ENCODE measurements at places on chromosomes 3 and 15. TPM values are rescaled to one million over a fixed set of nuclear protein-coding genes. Genes with fewer than 3 reads are reported as not detected.

The KCNH8 gene
- total RNA-seq: not detected

The A4GNT gene
- not detected for total RNA-seq

The TM6SF1 gene
- total RNA-seq: 0.55 TPM

The ONECUT1 gene
- total RNA-seq: not detected

The GOLGA6L7 gene
- total RNA-seq: not detected

The CLDN16 gene
- total RNA-seq: not detected

The RPP25 gene
- total RNA-seq: 6.1 TPM

The TMEM108 gene
- not detected for total RNA-seq

GRCh38 chr15:77692614-77693013 is 59.9 kb upstream of the LINGO1 start:
- no peak overlapping the region for H3K27ac ChIP-seq
- no peaks in the 10 kb centered on the region for H3K36me3 ChIP-seq
- H3K4me3 ChIP-seq: no peak overlapping the region

GRCh38 chr3:109643590-109643989 is 306.2 kb upstream of the DPPA4 start:
- no peaks in the 10 kb centered on the region for H3K27me3 ChIP-seq
- H3K27ac ChIP-seq: no peak overlapping the region
- H3K4me3 ChIP-seq: no peak overlapping the region
- no peak for DNase-seq
- H3K36me3 ChIP-seq: no peaks in the 10 kb centered on the region
- no peaks in the 10 kb centered on the region for H3K4me1 ChIP-seq

DNA sequence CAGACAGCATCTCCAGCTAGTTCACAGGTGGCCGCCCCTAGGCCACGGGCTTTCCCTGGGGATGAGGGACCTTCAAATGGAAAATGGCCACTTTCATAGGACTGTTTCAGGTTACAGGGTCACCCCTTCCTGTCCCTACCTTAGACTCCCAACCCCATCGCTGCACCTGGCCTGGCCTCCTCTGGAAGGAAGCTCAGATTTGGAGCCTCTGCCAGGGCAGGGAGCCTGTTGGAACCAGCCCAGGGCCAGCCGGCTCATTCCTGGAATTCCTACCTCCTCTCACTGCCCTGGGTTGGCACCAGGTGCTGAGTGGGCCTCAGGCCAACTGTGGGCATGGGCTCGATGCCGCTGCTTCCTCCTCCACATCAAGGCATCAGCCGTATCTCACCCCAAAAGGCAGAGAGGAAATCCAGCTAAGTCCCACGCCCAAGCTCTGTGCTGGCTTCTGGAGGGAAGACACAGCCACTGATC is 42.2 kb downstream of the KLHL25 start:
- H3K27ac ChIP-seq: no peak overlapping the region
- no peak overlapping the region for H3K4me3 ChIP-seq

- H3K27me3 ChIP-seq: no peaks in the 10 kb centered on the region
- H3K4me1 ChIP-seq: no peaks in the 10 kb centered on the region
- peak overlapping the region; percentile 28 for H3K27ac ChIP-seq
- no peak overlapping the region for H3K4me3 ChIP-seq
- H3K36me3 ChIP-seq: no peaks in the 10 kb centered on the region
Measured at GRCh38 chr3:196139281-196139680, 57.4 kb upstream of the TFRC start.

GRCh38 chr3:157429708-157430107 is 6.9 kb upstream of the PTX3 start:
- no peak overlapping the region for H3K27ac ChIP-seq
- H3K36me3 ChIP-seq: no peaks in the 10 kb centered on the region
- no peak for DNase-seq
- H3K4me1 ChIP-seq: no peaks in the 10 kb centered on the region
- no peaks in the 10 kb centered on the region for H3K27me3 ChIP-seq

DNA sequence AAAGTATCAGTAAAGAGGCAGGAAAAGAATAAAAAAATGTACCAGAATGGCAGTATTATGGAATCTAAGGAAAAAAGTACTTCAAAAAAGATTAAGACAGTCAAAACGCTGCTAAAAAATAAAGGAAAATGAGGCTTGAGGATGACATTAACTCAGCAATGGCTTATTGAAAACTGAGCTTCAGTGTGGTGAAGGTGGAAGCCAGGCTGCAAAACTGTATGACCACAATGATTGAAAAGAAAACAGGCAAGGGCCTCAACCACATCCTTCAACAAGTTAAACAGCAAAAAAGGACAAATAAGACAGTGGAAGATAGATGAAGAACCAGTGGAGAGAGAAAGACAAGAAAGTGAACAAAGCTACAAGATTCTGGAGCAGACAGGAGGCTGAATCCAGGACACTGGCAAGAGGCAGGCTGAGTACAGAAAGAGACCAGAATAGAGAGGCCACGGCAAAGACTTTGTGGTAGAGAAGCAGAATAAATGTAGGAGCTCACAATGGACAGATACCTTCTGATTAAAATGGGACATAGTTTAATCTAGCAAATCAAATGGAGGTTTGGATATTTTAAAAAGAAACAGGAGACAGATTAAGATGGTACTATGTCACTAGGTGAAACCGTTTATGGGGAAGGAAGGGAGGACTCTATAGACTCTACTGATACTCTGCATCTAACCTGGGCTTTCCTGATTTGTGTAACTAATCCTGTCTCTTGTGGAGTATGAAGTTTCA is 86.1 kb downstream of the TJP1 start:
- H3K27ac ChIP-seq: no peak overlapping the region
- no peak overlapping the region for H3K4me3 ChIP-seq

DNA sequence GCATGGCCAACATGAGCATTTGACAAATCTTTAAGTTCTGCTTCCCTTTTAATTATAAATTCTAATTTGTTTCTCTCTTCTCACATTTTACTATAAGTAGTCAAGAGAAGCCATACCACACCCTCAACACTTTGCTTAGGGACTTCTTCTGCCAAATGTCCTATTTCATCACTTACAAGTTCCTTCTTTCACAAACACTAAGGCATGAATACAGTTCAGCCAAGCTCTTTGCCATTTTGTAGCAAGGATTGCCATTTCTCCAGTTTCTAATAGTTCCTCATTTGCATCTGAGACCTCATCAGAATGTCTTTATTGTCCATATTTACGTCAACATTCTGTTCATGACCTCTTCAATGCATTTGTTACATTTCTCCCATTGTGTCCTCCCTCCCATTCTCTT is 29.4 kb downstream of the SLC22A14 start:
- no peaks in the 10 kb centered on the region for H3K36me3 ChIP-seq
- no peak overlapping the region for H3K27ac ChIP-seq
- H3K4me1 ChIP-seq: no peaks in the 10 kb centered on the region
- peaks cover 5% of the 10 kb centered on the region for H3K27me3 ChIP-seq

- H3K27me3 ChIP-seq: peaks cover 3% of the 10 kb centered on the region
- DNase-seq: no peak
- peaks cover 5% of the 10 kb centered on the region for H3K4me1 ChIP-seq
- H3K27ac ChIP-seq: no peak overlapping the region
- no peak overlapping the region for H3K4me3 ChIP-seq
- H3K36me3 ChIP-seq: no peaks in the 10 kb centered on the region
Measured at GRCh38 chr15:68304589-68305337, 27.2 kb downstream of the FEM1B start.

GRCh38 chr3:139519998-139520737 is 19.4 kb downstream of the RBP1 start:
- H3K4me3 ChIP-seq: no peak overlapping the region
- H3K27ac ChIP-seq: no peak overlapping the region
- H3K27me3 ChIP-seq: peaks cover 2% of the 10 kb centered on the region

DNA sequence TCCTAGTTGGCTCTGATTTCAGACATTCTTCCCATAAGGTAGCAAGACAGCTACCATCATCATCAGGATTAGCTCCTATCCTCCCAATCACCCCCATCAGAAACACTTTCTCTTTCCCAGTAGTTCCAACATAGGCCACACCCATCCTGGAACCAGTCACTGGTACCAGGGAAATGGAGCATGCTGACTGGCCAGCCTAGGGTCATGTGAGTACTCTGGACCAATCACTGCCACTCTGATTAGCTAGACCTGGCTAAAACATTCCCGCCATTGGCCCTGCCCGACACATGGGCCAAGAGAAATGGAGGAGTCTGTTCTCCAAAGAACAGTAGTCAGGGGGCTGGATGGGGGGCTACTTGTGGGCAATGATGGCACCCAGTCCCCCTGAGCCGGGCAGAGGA is 12.4 kb downstream of the EFCC1 start:
- H3K27me3 ChIP-seq: no peaks in the 10 kb centered on the region
- H3K36me3 ChIP-seq: no peaks in the 10 kb centered on the region
- no peak overlapping the region for H3K27ac ChIP-seq
- H3K4me1 ChIP-seq: peaks cover 40% of the 10 kb centered on the region
- DNase-seq: no peak

- H3K4me3 ChIP-seq: no peak overlapping the region
- H3K36me3 ChIP-seq: peaks cover 4% of the 10 kb centered on the region
- no peak overlapping the region for H3K27ac ChIP-seq
- H3K4me1 ChIP-seq: no peaks in the 10 kb centered on the region
Measured at GRCh38 chr15:56693761-56694160, 39.5 kb downstream of the ZNF280D start.

DNA sequence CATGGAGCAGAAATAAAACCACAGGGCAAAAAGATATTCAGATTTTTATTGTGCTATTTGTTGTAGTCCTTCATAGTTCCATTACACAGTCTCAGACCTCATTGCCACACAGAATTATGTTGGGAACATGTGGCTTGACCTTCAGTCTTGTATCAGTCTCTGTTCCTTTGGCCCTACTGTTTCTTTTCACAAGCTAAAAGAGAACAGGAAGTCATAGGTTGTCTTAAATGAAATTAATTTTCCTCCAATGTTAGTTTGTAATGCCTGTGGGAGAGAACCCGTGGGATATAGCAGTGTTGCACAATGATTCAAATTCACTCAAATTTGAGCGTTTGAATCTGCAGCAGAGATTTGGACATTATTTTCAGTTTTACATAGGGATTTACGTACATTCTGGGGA is 359.9 kb downstream of the LRTM1 start:
- no peak overlapping the region for H3K27ac ChIP-seq
- no peak for DNase-seq
- H3K36me3 ChIP-seq: no peaks in the 10 kb centered on the region
- H3K4me3 ChIP-seq: no peak overlapping the region
- no peaks in the 10 kb centered on the region for H3K27me3 ChIP-seq
- H3K4me1 ChIP-seq: no peaks in the 10 kb centered on the region

GRCh38 chr3:13966302-13966701 is 86.4 kb upstream of the WNT7A start:
- no peak overlapping the region for H3K4me3 ChIP-seq
- H3K27ac ChIP-seq: no peak overlapping the region
- H3K36me3 ChIP-seq: no peaks in the 10 kb centered on the region
- no peaks in the 10 kb centered on the region for H3K27me3 ChIP-seq
- no peak for DNase-seq

DNA sequence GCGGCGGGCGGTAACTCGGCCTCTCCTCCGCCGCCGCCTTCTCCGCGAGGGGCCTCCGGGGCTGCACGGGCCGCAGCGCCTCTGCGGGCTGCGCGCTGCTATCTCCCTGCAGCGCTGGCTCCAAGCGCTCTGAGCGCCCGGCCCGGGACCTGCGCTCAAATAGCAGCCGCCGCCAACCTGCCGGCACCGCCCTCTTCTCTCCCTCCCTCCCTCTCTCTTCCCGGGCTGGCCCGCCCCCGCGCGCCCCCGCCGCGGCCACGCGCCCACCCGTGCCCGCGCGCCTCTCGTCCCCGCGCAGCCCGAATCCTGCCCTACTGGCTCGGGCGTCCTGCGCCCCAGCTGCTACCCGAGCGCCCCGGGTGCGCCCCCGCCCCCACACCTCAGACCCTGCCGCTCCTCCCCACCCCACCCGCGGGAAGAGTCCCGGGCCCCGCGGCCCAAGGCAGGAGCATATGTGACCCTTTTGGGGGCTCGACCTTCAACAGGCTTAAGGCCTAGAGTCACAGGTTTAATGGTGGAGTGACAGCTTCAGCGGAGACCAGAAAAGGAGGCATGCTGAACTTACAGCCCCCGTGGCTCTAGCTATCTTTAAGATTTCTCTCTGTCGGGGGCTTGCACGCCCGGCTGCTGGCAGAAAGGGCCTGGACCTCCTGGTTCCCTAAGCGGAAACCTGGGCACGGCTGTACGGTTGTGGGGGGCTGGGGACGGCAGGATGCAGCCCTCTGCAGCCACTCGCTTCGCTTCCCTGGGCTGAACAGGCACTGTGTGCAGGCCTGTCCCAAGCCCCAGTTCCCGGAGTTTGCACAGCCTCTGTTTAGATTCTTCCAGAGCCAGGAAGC is at the start of gene CACNA2D2:
CACNA2D2 (minus strand) TSS at position 131 of the 839 bp plus-strand sequence. CDS start 211 bp downstream, outside the sequence.
- DNase-seq: peak; percentile 78
- peaks cover 5% of the 10 kb centered on the region for H3K27me3 ChIP-seq
- H3K4me3 ChIP-seq: peak within 1 kb of the TSS; percentile 32
- no peaks in the 10 kb centered on the region for H3K36me3 ChIP-seq
- H3K27ac ChIP-seq: no peak within 1 kb of the TSS

Measured in CD8-positive, alpha-beta memory T cell (primary cell).